Skeletal muscle cell (primary cell): ENCODE measurements at places on chromosomes 5 and 9.

DNA sequence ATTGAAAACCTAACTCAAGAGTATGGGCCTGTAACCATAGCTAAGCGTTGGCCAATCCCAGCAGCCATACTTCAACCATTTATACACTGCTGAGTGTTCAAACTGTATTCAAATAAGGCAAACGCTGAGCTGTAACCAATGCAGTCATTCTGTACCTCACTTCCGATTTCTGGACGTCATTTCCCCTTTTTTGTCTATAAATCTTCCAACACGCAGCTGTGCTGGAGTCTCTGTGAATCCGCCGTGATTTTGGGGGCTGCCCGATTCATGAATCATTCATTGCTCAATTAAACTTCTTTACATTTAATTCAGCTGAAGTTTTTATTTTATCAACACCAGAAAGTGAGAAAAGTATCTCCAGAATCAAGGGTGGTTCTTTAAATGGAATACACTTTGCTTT is 31.7 kb downstream of the MTX3 start:
- no peak for DNase-seq

DNA sequence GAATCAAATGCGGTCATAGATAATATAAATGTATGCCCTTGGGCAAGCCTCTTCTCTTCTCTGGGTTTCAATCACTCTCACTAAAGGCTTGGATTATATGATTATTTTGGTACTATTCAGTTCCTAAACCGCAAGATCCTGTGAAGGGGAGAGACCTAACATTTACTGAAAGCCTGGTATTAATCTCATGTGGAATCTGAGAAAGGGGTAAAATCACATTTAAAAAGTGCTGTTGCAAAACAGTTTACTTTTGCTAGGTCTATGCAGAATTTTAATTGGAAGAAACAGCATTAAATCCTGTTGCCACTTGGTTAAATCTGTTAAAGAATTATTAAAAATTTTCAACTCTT is 50.7 kb downstream of the SLC44A1 start:
- DNase-seq = no peak

DNA sequence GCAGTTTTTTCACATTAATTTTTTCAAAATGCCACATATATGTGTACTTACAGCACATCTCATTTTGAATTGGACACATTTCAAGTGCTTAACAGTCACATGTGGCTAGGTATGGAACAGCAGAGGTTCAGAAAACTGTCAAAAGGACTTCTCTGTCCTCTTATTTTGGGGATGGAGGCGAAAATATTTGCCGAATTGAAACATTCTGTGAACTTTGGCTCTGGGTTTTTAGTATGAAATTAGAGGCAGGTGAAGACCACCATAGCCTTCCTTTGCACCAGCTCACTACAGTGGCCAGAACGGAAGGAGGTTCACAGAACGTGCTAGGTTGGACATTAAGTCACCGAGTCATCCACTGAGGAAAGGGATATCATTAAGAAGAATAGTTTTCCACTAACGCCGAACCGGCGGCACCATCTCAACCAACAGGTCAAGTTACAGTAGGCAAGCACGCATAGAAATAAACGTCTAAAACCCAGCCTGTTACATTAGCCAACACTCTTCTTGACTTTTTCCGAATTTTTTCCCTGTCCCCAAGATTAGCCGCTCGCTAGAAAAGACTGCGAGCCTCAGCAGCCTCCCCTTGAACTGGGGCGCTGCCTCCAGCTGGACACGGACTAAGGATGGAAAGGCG is 1.8 kb upstream of the TLE4 start:
- DNase-seq = no peak

- DNase-seq = no peak
Measured at GRCh38 chr9:112110094-112110776, 64.9 kb downstream of the SUSD1 start.

DNA sequence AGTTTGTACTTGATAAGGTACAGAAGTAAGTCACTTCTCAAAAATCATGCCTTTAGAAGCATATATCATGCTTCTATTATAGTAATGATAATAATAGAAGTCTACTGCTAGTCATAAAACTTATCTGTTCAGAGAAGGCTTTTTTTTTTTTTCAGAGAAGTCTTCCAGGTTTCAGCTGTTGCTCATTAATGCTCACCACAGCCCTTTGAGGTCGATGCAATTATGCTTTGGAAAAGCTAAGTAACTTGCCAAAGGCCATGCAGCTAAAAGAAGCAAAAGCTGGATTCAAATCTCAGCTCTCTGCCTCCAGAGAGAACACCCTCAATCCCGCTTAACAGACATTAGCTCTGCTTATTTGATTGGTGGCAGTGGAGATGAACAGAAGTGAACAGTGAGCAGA is 150.8 kb downstream of the DOCK8 start:
- DNase-seq = no peak

DNA sequence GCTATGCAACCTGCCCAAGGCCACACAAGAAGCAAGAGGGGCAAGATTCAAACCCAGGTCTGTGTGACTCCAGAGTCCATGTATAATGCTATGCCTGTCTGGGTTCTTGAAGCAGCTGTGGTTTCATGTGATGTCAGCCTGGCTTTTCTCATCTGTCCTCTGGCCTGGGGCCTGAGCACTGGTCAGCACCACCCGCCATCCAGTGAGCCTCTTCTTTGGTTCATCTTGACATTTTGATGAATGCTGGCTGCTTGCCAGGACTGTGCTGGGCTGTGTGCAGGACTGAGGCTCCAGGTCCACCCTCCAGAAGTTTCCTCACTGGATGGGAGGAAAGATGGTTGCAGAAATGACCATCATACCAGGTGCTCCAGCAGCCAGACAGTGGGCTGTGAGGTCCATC is 61.5 kb downstream of the TSTD2 start:
- DNase-seq = no peak

DNA sequence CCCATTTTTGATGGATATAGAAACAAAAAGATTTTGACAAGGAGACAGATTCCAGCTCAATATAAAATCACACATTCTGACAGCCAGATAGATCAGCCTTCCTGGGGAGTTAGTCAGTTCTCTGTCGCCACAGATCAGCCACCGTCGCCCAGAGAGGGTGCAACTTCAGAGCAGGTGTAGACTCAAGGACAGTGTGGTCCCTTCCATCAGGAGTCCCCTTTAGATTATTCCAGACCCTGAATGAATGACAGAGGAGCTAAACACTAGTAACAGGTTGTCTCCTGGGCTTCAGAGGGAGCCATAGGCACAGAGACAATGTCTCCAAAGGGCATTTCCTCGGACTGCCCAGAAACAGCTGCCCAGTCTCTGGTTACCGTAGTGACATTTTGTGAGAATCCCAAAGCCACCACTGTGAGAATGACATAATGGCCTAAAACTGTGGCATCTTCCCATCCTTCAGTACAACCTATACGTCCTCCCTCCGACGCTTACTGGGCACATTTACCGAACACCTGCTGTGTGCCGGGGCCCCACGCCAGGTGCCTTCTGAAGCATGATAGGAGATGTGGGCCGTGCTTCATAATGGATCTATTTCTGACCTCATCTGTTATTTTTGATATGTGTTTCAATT is 47.4 kb upstream of the SLC2A8 start:
- DNase-seq = no peak

- DNase-seq = no peak
Measured at GRCh38 chr5:59605915-59606314, 287.6 kb downstream of the PDE4D start.

- no peak for DNase-seq
Measured at GRCh38 chr5:18069790-18070189, 435.5 kb downstream of the TAF11L14 start.

GRCh38 chr5:10301842-10302610 is 5.7 kb downstream of the CMBL start:
- no peak for DNase-seq

- DNase-seq = no peak
Measured at GRCh38 chr9:91138760-91139159, 223.0 kb downstream of the AUH start.

GRCh38 chr5:151085517-151086041 is 4.7 kb upstream of the TNIP1 start:
- no peak for DNase-seq

DNA sequence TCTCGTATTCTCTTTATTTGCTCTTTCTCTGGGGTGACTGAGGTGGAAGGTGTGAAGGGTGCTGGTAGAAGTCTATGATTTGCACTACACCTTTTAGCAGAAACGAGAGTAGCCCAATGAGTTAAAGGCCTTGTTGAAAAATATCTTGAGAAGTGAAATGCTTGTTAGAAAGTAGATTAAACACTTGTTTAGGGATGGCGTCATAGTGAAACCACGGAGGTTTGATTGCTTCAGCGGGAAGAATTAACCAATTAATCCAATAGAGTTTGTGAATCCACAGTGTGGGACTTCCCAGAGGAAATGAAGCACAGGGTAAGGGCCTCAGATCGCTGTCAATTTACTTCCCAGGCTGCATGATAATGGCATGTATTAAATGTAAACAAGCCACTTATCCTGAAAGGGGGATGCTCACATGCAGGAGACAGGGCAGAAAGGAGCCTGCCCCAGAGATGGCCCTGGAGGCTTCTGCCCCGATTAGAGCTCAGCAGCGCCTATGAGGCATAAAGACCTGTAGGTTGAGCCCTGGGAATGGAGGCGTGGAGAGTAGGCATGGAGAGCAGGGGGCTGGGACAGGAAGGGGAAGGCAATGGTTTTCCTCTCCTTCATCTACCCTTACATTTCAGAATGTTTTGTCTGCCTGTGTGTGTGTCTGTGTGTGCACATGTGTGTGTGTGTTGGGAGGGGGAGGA is 1.5 kb downstream of the FAM170A start:
- DNase-seq = no peak

GRCh38 chr5:53873235-53873634 is 312.8 kb downstream of the NDUFS4 start:
- no peak for DNase-seq

GRCh38 chr5:102649731-102650130 is 105.4 kb upstream of the PAM start:
- DNase-seq = no peak
